ENCODE measurements at places on chromosomes 7 and 10.

GRCh38 chr10:88082806-88083596, 219.6 kb downstream of the PTEN start:
- no peak for DNase-seq

DNA sequence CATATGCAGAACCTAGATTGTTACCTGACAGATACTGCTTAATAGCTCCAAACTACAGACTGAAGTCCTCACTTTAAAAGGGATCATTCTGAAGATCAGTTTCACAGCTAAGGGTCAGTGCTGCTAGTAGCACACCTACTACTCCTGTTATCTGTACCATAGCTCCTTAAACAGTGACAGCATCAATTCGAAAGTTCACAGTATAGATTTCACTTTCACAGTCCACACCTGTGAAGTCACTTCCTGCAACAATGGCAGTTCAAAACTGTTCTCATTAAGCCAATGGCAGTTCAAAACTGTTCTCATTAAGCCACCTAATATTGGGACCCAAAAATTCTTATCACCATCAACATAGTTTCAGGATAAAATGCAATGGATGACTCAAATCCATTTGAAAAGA, 10.7 kb upstream of the FHIP2A start:
- DNase-seq = no peak

DNA sequence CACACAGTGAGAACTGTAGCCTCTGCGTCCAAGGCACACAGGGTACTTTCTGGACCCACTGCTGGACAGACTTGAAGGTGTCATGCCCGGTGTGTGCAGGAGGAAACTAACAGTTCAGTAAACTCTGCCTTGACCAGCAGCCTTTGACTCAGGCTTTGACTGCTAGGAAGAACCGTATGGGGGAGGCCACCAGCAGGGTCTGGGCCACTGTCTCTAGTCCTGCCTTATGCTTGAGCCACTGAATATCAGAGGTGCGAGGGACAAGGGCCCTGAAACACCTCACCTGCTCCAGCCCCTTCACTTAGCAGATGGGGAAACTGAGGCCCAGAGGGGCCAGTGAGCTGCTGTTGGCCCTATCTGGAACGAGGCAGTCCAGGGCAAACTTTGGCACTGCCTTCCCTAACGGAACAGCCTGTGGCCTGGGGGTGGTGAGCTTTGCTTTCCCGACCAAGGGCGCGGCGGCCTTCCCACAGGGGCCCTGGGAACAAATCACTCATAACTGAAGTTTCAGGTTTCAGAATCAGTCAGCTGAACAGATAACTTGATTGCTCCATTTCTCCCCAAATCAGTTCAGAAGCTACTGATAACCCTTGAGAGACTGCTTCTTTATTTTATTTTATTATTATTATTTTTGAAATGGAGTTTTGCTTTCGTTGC, 130.0 kb downstream of the FAM53B start:
- no peak for DNase-seq

DNA sequence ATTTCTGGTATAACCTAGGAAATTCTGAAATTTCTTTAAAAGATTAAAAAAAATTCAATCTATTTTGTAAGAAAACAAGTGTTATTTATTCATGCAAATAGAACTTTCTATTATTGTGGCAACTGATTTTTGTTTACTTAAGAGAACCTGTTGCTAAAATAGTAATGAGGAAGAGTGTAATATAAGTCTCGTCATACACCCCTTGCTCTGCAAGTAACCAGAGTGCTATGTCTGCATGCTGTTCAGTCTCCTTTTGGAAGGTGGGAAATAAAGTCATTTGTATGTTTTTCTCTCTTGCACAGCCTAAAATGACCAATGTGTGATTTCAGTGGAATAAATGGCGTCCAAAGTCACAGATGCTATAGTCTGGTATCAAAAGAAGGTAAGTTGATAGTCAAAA, 41.3 kb downstream of the PHTF2 start:
- DNase-seq = no peak

DNA sequence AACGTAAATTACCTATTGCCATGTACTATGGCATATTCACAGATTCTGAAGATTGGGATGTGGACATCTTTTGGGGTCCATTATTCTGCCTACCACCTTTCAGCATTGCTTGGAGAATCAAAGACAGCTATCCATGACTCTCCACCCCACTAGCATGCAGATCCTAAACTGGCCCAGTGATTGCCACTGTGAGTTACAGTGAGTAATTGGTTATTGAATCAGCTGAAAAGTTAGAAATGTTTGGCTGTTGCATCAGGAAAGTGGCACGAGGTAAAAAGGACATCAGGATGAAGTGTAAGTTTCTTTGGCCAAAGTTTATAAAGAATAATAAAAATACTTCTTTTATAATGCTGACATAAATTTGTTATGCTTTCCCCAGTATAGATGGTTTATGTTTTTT, 148.2 kb upstream of the ETV1 start:
- no peak for DNase-seq

- DNase-seq = no peak
Measured at GRCh38 chr10:49179699-49180443, 8.3 kb downstream of the TMEM273 start.

GRCh38 chr10:123778719-123779517, 112.7 kb downstream of the CPXM2 start:
- no peak for DNase-seq

GRCh38 chr7:80309971-80310549, 175.4 kb downstream of the GNAI1 start:
- no peak for DNase-seq

GRCh38 chr7:23474829-23475575, 4.7 kb upstream of the IGF2BP3 start:
- no peak for DNase-seq

DNA sequence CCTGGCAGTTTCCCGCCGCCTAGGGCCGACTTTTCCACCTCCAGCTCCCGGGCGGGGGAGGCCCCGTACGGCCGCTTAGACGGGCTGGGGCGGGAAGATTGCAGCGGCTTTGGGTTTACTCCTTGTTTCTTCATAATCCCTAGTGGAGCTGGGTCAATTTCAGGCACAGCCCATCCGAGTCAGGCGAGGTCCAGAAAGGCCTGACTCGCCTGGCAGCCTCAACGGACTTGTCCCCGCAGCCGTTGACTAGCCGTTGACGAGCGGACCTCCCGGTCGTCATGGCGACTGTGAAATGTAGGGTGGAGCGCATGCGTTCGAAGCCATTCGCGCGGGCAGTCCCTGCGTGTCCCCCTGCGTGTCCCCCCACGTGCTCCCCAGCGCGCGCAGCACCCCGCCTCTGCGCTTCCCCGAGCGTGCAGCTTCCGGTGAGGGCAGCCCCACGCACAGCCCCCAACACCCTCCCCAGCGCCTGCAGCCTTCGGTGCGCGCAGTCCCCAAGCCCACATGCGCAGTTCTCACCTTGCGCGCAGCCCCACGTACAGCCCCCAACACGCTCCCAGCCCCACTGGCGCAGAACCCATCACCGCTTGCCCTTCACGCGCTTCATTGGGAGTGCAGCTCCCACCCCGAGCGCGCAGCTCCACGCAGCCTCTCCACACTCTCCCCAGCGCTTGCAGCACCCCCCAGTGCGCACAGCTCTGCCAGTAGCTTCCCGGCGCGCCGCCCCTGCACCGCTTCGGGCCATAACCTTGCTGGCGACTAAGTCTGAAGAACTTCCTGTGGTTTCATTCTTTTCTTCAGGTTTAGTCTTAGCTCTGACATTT, 67.8 kb downstream of the TBX20 start:
- DNase-seq = peak; percentile 46

- DNase-seq = no peak
Measured at GRCh38 chr10:77114181-77114821, 523.3 kb downstream of the KCNMA1 start.

DNA sequence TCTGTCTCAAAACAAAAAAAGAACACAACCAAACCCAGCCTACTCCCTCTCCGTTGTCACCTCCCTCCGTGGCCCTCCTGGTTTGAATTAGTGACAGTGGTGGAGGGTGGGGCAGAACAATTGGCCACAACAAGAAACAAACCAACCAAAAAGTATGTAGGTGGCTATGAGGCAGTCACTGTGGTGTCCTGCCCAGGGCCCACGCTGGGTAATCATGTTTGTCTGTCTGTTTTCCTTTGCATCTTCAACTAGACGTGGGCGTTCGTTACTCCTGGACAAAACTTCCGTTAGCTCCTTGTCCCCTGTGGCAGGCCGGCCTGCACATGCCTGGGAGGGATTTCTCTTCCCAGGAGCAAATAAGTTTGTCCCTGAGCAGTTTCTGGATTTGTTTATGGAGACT, 78.4 kb downstream of the XRCC2 start:
- no peak for DNase-seq

- no peak for DNase-seq
Measured at GRCh38 chr10:100709146-100710082, 36.0 kb upstream of the PAX2 start.

- peak; percentile 34 for DNase-seq
Measured at GRCh38 chr7:137169282-137169698, 174.2 kb downstream of the PTN start.

- DNase-seq = no peak
Measured at GRCh38 chr10:31010062-31010461, 21.6 kb downstream of the ZNF438 start.

GRCh38 chr7:77649716-77650349, 46.4 kb upstream of the RSBN1L start:
- DNase-seq = no peak

DNA sequence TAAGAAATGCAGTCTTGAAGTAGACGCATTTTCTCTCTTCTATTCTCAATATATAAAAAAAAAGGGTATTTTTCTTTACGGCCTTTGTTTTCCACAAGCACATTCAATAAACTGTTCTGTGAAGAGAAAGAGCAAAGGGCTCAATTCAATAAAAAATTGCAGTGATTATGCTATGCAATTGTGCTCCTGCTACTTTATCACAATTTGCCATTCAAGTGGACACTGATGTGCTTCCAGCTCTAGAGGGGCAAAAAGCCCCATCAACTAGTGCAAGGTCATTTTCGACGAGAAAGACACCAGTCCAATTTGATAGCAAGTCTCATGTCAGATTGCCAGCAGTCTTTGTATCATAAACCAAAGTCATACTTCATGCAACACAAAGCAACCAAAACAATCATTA, 82.6 kb upstream of the THSD7A start:
- no peak for DNase-seq

DNA sequence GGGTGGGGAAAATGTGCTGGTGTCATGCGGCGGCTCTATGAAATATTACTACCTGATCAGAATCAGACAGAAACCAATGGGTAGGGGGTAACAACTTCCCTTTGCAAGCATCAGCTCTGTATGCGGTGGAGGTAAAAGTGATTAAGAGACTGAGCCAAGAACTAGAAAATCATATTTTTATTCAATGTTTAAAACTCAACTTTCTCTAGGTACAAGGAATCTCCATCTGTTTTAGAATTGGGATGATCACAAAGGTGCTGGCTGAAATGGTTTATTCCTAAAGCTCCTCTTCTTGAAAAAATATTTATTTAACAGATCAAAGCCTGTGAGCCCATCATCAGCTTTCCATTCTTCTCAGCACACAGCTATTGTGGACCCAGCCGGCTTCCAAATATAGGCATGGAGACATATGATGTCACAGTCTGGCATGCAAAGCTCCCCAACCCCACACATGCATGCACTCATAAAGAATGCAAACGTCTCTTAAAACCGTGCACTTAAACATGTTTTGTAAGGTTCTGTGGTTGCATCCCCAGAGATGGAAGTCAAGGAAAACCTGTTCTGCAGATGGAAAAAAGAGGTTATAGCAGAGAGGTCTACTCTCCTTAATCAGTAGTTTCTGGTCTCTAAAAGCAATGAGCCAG, 126.0 kb downstream of the SKIDA1 start:
- DNase-seq = peak; percentile 24

DNA sequence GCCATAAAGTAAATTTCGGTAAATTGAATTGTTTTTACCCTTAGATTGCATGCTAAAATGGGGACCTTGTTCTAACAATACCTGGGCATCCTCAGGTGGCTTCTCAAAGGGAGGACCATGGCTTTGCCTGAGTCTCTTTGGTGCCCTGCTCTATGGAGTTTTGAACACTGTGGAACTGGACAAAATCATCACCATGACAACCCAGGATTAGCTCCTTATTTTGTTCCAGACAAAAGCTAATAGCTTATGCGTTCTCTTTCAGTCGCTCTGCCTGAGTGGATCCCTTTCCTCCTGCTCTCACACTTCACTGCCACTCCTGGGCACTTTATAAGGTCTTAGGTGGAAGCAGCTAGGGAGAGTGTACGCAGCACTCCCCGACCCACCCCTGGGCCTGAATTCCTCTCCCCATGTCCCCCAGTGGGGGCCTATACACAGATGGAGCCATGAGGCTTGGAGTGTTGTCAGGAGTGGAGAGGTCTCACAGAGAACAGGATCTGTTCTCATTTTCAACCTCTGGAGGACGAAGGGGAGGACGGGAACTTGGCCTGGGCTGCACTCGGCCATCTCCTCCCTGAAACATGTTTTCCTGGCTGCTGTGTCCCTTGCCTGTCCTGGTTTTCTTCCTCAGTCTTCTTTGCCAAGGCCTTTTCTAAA, 19.0 kb downstream of the ADCYAP1R1 start:
- DNase-seq = no peak

DNA sequence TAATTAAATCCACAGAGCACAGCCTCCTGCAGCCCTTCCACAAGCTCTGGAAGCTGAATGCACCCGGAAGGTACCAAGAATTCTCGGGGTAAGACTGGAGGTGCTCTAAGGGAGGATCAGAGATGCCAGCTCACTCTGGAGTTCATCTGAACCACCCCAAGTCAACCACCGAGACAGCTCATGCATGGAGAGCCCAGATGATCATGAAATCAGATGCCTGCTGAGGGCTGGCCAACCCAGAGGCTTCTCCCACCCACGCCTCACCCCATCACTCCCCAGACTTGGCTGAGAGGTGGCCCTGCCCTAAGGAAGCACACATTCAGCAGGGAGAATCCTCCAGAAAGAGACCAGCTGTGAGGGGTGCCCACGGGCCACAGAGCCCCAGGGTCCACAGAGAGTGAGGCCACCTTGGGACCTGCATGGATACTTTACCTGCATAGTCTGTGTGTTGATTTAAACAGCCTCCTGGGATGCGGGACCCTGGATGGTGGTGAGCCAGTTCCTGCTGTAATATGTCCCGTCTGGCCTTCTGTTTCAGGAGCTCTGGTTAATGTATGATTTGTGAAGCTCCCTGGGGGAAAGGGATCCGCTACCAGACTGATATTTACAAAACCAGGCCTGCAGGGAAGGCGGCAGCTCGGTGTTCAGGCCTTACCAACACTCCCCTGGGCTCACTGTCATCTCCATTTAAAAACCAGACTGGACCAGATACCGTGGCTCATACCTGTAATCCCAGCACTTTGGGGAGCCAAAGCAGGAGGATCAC, 64.9 kb downstream of the INSIG1 start:
- DNase-seq = no peak

DNA sequence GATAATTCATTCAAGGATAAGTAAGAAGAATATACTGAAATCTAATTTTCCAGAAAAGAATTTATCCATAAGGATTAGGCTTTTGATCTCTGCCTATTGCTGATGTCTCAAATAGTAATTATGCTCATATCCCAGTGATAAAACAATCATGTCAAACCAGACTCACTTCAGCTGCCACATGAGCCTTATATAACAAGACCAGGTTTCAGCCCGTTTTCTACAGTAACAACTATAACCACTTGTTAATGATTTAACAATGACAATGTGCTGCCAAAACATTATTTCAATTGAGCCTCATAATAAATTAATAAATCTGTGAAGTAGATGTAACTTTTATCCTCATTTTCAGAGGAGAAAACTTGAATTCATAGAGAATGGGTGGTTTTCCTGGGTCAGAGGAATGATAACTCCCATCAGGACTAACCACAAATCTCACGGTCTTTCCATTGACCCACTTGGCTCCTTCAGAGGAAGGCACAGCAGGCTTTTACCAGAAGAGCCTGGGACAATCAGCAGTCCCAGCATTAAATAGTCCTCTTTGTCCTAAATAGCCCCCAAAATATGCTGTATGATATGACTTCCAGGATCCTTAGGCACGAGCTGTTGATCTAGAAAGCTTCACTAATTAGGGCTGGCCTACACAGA, 42.5 kb upstream of the SLIT1 start:
- DNase-seq = no peak

Data from NCI-H1417 treated with DMSO at 0.1 percent for 48 hours (cell line).